ENCODE measurements at places on chromosomes 7 and 10.

DNA sequence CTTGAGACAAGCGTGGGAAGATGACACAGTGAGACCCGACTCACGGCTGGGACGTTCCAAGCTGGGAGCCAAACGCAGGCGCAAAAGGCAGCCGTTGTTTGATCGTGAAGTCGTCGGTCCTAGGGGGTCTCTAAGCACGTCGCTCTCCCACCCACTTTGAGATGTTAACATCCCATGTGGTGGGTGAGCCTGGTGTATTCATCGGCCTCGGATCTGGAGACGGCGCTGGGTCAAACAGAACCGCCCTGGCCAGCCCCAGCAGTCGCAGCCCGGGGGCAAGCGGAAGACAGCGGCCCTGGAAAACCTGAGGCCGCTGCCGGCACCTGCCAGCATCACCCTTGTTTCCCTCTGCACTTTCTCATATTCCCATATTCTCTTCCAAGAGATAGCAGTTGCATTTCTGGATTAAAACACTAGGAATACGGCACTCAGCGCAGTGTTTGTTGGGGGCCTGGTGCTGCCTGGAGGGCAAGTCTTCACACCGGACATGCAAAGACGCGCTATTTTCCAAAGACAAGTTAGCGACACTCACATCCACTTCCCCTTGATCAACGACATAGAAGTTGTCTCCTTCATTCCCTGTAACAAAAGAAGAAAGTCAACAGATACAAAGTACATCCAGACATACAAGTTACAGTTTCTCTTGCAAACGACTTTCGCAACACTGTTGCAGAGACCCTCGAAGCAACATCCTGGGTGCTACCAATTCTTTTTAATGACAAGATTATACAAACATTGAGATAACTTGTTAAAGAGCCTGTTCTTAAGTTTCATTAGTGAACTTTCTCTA, 86.2 kb upstream of the PDGFA start:
- no peak for DNase-seq

DNA sequence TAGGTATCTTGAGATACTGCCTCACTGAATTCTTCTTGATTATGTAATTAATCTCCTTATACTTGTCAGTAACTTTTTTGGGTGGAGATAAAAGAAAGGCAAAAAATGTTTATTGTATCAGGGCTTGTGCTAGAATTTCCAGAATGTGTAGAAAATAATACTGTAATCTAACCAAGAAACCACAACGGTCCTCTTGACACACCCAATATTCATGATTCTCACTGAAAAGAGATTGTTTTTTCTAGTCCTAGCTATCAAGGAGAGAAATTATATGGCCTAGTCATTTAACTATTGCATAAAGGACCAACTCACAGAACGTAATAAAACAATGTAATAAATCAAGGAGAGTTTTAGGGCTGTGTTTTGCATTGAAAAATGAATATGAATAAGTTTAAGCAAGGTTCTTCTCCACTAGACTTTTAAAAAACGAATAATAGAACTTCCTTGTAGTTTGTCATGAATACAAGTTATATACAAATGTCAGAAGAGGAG, 80.0 kb upstream of the STEAP4 start:
- no peak for DNase-seq

DNA sequence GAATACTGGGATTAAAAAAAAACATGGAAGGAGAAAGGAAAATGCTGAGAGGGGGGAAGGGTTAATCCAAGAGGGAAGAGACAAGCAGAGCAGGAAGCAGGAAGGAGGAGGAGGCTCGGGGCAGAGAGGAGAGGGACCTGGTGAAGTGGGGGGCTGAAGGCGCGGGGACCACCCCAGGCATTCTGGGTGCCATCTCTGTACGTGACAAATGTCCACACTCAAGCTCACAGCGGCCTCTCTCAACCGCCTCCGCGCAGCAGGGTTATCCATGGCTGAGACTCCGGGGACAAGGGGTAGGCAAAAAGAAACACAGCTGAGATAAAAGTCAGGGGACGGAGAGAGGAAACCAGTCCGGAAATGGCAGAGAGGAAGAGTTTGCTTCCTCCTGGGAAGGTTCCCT, 33.9 kb downstream of the EN2 start:
- no peak for DNase-seq

DNA sequence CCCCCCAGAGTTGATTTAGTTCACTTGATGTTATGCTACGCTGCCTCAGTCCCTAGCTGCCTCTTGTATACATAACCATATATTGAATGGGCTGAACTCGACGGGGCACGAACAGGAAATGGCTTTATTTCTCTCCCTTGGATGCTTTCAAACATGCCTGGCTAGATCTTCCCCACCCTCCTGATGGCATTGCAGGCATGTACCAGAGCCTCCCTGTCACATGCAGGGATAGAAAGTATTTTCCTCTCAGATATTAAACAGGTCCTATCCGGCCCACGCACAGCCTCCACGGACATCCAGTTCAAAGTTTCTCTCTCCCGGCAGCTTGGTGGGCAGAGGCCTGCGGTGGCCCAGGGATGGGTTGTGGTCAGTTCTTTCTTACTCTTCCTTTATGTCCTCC, 422.1 kb downstream of the RPS24 start:
- DNase-seq = no peak

DNA sequence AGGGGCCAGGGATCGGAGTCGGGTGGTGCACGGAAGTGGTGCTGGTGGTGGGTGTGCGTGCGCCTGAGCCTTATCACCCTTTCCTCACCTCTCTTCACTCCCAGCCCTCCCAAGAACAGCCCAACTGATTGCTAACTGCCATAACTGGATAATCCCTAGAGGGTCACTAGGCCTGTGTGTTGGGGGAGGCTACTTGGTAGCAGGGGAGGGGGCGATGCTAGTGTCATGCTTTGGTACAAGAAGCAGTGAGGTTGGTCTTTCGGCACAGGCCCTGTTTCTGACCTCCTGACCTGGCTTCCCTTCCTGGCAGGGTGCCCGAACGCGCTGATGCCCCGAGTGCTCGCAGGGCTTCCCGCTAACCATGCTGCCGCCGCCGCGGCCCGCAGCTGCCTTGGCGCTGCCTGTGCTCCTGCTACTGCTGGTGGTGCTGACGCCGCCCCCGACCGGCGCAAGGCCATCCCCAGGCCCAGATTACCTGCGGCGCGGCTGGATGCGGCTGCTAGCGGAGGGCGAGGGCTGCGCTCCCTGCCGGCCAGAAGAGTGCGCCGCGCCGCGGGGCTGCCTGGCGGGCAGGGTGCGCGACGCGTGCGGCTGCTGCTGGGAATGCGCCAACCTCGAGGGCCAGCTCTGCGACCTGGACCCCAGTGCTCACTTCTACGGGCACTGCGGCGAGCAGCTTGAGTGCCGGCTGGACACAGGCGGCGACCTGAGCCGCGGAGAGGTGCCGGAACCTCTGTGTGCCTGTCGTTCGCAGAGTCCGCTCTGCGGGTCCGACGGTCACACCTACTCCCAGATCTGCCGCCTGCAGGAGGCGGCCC, 652 bp downstream of the KAZALD1 start:
- peak; percentile 71 for DNase-seq

DNA sequence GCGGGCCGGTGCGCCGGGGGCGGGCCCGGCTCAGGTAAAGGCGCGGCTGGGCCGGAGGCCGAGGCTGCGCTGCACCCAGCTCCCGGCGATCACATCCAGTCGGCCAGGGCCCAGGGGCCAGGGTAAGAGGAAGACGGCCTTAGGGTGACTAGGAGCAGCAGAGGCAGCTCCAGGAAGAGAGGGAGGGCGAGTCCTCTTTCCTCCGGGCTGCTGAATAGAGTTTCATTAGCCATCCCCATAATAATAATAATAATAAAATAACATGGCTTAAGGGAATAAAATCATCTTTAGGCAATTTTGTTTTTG, 44.8 kb upstream of the CDK1 start:
- DNase-seq = peak; percentile 36

GRCh38 chr7:17404006-17404405, 105.6 kb downstream of the AHR start:
- DNase-seq = no peak

DNA sequence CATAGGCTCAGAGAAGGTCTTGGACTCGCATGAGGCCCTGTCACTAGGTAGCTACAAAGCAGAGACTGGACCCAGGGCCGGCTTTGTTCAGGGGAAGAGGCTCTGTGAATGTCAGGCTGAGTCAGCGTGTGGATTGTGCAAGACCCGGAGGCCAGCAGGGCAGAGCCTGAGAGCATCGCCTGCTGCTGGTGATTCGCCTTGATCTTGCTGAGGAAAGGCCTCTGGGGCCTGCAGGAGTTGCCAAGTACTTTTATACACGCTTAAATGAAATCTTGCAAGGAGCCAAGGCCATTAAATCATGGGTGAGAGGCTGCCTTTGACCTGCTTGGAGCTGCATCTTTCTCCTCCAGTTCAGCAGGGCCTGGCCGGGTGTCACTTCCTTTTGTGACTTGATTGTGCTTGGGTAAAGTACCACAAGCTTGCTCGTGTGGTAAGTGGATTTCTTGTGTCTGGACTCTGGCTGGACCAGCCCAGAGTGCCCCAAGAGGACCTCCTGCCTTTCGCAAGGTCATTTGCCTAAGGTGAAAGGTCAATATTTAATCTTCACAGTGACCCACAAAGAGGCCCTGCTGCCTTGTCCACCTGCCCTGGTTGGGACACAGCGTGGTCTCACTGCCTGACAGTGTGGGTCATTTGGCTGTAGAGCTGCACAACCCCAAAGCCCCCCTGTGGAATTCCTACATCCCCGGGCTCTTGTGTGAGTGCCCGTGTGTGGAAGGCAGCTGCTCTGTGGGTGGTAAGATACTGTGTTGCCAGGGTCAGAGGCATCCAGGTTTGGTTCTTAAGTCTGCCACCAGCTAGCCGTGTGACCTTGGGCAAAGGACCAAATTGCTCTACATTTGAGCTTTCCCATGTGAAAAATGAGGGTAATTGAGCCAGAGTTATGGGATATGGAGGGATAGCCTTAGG, 38.6 kb upstream of the SH2D4B start:
- peak; percentile 84 for DNase-seq

GRCh38 chr10:28788252-28788651, 110.9 kb downstream of the BAMBI start:
- DNase-seq = no peak

- DNase-seq = no peak
These were observed 11.9 kb downstream of the TMEM106B start for GRCh38 chr7:12222889-12223579.

DNA sequence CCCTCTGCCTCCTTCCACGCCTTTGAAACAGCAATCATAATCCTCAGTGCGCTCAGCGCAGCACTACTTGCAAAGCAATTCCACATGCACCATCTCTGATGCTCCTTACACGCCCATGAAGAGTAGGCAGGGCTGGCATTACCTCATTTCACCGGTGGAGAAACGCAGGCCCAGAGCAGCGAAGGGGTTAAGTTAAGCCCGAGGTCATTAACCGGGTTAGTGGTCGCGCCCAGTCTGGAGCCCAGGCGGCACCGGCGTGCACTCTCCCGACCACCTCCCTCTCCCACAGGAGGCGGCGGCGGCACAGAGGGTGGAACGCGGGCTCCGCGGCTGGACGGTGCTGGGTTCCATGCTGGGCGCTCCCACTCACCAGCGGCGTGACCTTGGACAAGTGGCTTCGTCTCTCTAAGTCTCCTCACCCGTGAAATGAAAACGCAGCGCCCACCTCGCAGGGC, 515 bp downstream of the FASTK start:
- DNase-seq = peak; percentile 41

DNA sequence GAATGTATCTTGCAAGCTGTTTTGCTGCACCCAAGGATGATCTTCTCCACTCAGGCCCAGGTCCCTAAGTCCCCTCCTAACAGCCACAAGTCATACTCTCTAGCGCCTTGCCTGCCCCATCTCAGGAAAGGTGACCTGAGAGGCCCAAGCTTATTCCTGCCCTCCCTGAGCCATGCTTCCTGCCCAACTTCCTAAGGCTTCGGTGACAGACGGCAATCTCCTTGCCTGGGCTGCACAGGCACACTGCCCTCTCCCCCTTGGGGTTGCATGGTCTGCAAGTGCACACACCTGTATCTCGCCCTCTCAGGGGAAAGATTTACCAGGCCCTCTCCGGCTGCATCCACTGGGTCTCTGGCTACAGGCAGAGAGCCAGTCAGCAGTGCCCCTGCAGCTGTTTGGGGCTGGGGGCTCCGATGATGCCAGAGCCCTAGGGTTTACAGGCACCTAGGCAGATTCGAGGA, 771 bp upstream of the ADIRF start:
- no peak for DNase-seq

DNA sequence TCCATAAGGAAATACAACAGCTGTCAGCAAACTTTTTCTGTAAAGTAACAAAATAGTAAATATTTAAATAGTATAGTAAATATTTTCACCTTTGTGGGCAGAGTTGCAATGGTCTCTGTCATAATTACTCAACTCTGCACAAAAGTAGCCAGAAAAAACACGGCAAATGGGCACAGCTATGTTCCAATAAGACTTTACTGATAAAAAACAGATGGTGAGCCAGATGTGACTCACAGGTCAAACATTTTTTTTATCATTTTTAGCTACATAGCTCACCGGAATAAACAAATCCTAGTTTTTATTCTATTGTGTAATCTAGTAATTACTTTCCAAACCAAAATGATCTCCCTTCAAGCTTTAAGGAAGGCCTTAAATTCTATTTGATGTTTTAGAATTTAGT, 55.3 kb downstream of the NCAPG2 start:
- DNase-seq = no peak

DNA sequence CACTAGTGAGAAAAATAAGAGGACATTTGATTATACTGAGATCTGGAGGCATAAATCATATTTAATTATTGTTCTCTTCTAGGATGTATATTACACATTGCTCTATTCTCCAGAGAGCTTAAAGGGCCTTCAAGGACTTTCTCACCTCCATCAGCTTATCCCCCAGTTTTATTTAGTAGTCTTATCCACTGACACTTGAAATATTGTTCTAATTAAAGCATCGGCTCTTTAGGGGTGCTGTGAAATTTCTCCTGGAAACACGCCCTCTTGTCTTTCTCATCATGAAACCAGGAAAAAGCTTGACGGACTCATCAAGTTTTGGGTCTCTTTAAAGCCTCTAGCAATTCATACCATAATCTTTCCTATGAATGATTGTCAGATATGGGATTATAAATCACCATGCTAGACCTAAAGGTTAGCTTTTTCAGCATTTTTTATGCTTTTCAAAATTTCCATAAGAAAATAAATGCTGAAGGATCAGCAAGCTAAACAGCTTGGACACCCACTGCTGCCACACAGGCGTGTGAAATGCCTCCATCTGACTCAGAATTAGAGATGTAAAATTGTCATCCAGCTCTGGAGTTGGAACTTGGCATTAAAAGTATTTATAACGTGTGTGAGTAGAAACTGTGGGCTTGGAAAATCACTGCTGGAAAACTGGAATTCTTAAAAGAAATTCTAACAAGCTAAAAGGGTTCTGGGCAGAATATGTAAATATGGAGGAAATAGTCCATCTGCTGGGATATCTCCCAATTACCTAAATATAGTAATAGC, 216.3 kb downstream of the CHRM2 start:
- no peak for DNase-seq

GRCh38 chr10:84907461-84908009, 579.1 kb downstream of the CCSER2 start:
- no peak for DNase-seq

- no peak for DNase-seq
These were observed 1.5 kb upstream of the ELN start for GRCh38 chr7:74026406-74026902.

DNA sequence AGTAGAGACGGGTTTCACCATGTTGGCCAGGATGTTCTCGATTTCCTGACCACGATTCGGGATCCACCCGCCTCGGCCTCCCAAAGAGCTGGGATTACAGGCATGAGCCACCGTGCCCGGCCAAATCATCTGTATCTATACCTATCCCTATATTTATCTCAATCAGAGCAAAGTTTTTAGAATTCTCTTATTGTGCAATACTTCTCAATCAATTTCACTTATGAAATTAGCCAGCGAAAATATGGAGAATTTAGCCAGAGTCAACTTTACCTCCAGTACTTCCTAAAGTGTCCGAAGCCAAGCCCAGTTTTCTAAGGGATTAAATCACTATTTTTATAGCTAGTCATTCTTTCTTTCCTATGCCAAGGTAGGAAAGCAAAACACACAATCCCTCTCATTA, 319.1 kb upstream of the PFKP start:
- no peak for DNase-seq
